ENCODE measurements at places on chromosomes 5 and 9.
A peak's percentile ranks its signal among the peaks of the same experiment; 100 is the strongest.

- no peak for DNase-seq
Observed at GRCh38 chr9:8391132-8391531, 591.6 kb upstream of the DMAC1 start.

DNA sequence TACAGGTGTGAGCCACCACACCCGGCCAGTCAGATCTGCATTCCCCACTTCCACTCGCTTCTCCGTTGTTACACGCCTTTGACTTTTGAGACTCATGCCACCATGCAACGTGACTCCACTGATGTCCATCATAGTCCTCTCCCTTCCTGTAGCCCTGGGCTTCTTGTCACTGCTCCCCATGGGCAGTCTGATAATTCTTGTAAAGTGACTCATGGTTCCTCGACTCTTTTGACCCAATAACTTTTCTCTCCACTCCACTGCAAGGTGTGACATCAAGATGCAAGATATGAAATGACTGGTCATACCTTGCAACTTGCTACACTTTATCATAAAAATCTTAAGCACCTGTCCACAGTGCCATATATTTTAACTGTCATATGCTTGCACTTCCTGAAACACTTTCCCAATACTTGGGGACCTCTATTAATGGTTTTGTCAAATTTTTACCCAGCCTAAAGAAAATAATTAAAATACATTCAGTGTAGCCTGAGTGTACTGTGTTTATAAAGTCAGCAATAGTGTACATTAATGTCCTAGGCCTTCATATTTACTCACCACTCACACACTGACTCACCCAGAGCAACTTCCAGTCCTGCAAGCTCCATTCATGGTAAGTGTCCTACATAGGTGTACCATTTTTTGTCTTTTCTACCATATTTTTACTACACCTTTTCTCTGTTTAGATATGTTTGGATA, 18.6 kb upstream of the ANKRD18A start:
- no peak for DNase-seq

- peak; percentile 39 for DNase-seq
Observed at GRCh38 chr9:128068386-128069205, 564 bp downstream of the SLC25A25 start.

GRCh38 chr5:85484982-85485574, 1100.4 kb upstream of the EDIL3 start:
- no peak for DNase-seq

GRCh38 chr5:90359073-90359920, 50.3 kb downstream of the CETN3 start:
- DNase-seq: no peak

- no peak for DNase-seq
Observed at GRCh38 chr5:65125591-65126541, 355.9 kb downstream of the ADAMTS6 start.

DNA sequence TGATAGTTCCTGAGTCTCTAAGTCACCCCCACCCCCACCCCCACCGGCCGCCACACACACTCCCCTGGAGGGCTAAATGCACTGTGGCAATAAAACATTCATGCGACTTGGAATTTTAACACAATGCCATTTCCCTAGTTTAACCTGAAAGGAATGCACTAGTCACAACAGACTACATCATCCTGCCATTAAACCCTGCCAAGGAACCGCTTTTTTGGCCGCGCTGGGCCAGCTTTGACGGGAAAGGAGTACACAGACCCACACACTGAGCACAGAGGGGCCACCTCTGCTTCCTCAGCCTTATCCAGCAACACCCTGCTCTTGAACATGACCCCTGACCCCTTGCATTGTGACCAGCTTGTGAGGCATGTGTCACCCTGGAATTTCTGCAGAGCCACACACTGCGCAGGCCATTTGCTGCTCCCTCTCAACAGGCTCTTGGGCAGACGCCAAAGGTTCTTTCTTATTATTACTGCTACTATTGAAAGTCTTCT, 165.3 kb downstream of the BNC2 start:
- DNase-seq: no peak

DNA sequence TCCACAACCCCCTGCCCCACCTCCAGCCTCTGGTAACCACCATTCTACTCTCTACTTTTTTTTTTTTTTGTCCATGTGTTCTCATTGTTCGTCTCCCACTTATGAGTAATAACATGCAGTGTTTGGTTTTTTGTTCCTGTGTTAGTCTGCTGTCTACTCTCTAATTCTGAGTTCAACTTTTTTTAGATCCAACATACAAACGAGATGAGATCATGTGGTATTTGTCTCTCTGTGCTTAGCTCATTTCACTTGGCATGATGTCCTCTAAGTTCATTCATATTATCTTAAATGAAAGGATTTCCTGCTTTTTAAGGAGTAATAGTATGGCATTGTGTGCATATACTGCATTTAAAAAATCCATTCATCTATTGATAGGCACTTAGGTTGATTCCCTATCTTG, 130.9 kb downstream of the NMUR2 start:
- DNase-seq: no peak

GRCh38 chr5:62281411-62281810, 24.6 kb upstream of the KIF2A start:
- no peak for DNase-seq

- no peak for DNase-seq
Observed at GRCh38 chr5:43563321-43563720, 6.4 kb upstream of the PAIP1 start.

- DNase-seq: no peak
Observed at GRCh38 chr5:112579599-112580170, 158.0 kb upstream of the APC start.

DNA sequence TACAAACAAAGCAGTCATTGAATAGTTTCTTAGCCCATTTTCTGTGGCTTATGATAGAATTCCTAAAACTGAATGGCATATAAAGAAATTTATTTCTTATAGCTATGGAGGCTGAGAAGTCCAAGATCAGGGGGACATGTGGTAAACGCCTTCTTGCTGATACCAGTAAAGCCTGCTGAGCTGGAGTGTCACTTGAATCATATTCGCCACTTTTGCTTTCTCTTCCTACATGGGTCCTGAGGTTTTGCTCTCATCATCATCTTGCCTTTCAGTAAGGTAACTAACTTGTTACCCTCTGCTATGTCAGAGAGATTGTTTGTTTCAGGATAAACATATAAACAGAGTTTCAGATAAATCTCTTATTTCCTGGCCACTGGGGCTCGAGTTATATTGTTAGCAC, 203.3 kb upstream of the DMRT1 start:
- no peak for DNase-seq

GRCh38 chr5:142170254-142170953, 61.8 kb downstream of the NDFIP1 start:
- DNase-seq: no peak

DNA sequence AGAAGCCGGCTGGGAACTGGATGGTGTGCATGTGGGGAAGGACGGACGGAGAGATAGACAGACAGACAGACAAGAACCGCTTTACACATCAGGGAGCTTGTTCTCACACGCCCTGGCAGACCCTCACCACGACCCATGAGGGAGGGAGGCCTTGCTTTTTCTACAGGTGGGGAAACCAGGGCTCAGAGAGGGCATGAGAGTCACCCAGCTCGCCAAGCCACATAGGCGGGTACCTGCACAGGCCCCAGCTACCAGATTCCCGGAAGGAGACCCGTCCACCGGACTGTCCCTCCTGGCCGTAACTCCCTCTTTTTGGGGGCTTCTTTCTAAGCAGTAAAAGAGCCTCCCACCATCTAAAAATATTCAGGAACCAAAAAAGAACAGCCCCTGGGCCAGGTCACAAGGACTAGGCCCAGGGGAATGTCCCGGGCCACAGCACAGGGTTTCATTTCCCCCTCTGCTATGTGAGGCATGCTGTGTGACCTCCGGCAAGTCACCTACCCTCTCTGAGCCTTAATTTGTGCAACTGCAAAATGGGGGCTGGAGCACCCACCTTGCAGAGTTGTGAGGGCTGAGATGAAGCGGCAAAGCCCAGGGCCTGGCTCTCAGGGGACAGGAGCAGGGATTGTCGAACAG, 84.4 kb upstream of the SARDH start:
- no peak for DNase-seq

GRCh38 chr5:72194846-72195245, 87.6 kb downstream of the MAP1B start:
- peak; percentile 31 for DNase-seq

DNA sequence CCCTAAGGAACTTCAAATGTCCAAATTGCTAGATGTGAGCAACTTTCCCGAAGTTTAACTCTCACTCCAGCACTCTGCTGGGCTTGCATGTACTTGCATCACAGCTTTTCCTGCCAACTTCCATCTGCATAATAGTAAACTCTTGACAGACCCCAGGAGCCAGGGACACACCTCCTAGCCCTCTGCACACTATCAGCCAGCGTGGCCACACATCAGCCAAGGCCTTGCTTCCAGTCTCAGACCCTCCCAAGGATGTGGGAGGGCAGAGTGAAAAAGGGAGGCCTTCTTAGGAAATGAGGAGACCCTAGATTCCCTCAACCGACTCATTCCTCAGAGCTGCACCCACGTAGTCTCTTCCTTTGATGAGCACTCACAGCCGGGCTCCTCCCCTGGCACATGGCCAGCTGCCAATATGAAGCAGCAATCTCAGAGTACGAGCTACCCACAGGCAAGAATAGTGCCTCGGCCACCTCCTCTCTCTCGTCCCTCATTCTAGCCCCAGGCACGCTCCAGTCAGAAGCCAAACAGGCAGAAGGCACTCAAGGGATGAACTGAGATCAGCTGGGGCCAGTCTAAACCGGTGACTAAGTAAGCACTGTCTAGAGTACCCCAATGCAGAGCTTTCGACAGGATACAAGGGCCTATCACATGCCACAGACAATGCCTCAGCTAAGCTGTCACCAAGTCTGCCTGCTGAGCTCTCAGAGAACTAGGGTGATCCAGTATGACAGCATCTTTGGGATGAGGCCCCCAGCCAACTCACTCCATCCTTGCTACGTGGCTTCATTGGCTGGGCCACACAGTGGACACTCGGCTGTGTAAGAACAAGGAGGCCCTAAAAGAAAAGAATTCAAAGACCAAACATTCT, 2.3 kb downstream of the P4HA2 start:
- no peak for DNase-seq

DNA sequence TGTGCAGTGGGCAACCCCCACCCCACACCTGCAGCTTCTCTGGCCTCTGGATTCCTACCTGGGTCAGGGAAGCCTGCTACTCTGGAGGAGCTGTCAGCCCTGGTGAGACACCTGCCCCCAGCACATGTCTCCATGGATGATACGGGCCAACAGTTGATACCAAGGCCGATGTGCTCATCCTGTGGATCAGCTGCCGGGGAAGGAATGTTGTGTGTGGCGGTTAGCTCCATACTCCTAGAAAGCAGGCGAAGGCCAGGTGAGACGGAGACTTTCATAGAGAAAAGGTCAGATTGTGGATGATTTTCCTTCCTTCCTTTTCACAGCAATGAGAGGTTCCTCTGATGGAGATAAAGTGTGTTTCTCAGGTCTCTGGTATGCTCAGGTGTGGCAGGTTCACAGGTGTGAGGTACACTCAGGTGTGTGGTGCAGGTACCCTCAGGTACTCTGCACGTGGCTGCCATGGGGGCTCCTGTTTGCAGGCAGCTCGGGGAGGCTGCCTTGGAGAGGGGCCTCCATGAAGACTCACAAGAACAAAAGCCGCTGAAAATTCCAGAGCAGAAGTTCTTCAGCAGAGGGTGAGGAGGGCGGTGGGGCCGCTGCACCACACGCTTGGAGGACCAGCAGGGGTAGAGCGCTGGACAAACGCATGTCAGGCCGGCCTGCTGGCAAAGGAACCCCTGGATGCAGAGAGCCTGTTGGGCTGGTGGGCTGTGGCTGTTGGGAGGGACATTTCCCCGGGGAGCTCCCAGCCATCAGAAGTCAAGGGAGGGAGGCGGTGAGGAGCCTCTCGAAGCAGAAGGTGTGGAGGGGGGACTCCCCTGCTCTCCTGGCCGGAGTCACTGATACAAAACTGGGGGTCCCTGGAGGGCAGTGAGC, 5.1 kb upstream of the AHRR start:
- no peak for DNase-seq

DNA sequence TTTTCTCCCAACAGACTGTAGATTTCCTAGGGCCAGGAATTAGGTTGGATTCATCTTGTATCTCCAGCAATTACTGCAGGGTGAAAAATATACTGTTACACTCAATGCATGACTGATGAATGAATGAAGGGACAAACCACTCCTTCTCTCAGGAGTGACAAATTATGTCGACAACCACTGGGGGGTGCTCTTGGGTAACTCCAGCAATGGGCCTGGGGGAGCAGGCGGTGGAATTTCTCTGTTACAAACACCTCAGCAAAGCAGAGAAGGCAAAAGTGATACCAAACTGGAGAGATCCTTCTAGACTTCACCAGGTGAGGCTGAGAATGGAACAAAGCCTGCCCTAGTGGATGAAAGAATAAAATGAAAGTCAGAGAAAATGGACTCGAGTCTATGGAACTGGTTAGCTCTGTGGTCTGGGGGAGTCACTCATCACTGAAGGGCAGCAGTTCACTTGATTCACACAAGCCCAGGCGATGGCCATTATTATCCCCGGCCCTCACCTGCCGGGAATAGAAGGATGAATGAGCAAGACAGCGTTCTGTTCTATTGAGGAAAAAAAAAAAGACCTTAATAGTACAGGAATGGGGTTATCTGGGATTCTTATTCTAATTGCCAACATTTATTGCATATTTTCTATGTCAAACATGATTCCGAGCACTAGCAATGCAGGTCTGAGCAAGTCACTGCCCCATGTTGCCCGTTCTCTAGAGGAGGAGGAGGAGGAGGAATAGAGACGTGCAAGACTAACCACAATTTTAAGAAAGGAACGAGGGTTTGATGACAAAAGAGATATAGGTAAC, 341.1 kb downstream of the ASTN2 start:
- no peak for DNase-seq

DNA sequence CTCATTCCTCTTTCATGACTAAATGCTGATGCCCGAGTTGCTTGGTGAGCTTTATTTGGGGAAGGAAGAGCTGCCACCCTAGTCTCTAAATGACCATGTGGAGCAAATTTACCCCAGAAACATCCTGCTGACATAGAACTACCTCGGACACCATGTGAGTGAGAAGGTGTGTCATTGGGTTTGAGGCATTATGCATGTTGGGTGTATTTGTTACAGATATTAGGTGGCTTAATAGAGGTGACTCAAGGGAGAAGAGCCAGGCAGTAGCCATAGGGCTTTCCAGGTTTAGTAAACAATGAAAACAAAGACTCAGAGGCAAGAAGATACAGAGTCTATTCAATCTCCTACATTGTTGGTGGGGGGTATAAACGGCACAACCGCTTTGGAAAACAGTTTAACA, 581.5 kb downstream of the CCDC171 start:
- DNase-seq: no peak

DNA sequence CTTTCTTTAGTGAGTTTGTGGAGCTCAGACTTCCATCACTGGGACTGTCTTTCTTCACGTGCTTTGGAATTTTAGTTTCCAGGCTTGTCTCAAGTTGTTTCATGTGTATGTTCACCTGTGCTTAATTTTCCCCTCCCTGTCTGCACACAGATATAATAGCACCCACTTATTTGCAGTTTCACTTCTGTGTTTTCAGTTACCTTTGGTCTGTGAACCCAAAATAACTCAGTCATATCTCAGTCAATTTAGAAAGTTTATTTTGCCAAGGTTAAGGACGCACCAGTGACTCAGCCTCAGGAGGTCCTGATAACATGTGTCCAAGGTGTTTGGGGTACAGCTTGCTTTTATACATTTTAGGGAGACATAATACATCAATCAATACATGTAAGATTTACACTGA, 330.4 kb downstream of the ICE1 start:
- no peak for DNase-seq

- no peak for DNase-seq
Observed at GRCh38 chr5:65902104-65902503, 24.3 kb upstream of the ERBIN start.

- DNase-seq: no peak
Observed at GRCh38 chr5:38532165-38532669, 24.2 kb downstream of the LIFR start.
